Activated naive CD8-positive, alpha-beta T cell treated with anti-CD3 and anti-CD28 coated beads, Interleukin-2, amount 50 U/mL, for 24 hours (primary cell): ENCODE measurements at places on chromosomes 13 and 19.

GRCh38 chr19:39425744-39426143 is 10.0 kb downstream of the RPS16 start:
- no peak for DNase-seq

- no peak for DNase-seq
Measured at GRCh38 chr13:96984051-96984508, 10.2 kb downstream of the OXGR1 start.

GRCh38 chr19:42076380-42076944 is 496 bp downstream of the ZNF574 start:
- DNase-seq, result peak; percentile 46

DNA sequence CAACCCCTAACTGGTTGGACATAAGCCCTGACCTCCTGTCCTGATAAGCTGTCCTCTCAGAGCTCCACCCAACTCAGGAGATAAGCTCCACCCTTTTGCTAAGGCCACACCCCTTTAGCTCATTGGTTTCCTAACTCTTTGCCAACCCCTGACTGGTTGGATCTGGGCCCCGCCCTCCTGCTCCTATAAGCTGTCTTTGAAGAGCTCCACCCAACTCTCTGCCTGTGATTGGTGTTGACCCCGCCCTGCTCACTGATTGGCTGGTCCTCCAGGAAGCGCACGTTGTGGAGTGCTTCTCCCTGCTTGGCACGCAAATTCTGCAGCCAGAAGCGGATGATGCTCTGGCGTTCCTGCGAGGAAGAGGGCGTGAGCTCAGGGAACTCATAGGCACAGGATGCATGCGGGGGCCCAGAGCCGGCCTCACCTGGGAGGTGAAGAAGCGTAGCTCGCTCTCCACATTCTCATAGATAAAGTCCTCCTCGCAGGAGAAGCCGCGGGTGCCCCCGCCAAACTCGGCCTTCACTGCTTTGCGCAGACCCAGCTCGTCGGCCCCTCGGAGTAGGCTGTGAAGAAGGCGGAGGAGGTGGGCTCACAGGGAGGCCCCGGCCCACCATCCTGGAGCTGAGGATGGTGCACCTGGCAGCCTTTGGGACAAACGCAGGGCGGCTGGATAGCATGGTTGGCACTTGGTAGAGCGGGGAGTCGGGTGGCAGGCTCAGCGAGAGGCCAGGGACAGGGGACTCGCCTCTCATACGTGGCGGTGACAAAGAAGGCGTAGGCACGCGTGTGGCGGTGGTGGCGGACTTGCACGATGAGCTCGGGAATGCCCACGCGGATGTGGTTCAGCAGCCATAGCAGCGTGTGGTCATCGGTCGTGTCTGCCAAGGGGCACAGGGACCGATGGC is 1.7 kb downstream of the ANO8 start:
- peak; percentile 52 for DNase-seq

GRCh38 chr13:30148171-30148754 is 159.1 kb downstream of the KATNAL1 start:
- DNase-seq, result no peak

- DNase-seq, result peak; percentile 51
Measured at GRCh38 chr19:58409010-58409790, 751 bp downstream of the ZNF584 start.

GRCh38 chr13:40600149-40600751 is 66.2 kb downstream of the FOXO1 start:
- DNase-seq, result peak; percentile 46

DNA sequence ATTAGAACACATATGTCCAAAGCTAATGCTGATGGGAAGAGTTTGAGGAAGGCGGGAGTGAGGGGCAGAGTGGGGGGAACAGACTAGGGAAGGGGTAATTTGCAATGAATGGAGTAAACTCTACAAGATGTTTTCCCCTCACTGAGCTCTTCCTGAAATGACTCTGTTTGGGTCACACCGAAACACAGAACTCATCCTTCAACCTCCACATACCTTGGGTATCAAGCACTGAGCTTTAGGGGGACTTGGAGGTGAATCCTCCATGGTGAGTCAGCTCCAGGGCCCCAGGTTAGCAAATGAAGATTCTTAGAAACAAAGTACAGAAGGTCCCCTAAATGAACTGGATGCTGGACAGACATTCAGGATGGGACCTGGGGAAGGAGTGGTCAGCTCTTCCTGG is 1.3 kb upstream of the SIGLEC10 start:
- DNase-seq, result no peak

- DNase-seq, result no peak
Measured at GRCh38 chr19:52600639-52601024, 30.5 kb downstream of the ZNF701 start.

DNA sequence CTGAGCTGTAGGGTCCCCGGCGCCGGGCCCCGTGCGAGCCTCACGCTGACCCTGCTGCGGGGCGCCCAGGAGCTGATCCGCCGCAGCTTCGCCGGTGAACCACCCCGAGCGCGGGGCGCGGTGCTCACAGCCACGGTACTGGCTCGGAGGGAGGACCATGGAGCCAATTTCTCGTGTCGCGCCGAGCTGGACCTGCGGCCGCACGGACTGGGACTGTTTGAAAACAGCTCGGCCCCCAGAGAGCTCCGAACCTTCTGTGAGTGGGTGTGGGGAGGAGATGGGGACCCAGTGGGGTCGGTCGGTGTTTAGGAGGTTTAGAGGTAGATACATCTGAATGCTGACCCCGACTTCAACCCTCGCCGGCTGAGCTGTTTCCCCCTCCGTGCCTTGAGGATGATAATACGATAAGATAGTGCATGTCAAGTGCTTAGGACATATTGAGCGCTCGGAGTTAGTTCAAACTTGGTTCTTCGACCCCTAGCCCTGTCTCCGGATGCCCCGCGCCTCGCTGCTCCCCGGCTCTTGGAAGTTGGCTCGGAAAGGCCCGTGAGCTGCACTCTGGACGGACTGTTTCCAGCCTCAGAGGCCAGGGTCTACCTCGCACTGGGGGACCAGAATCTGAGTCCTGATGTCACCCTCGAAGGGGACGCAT is 1.9 kb downstream of the ICAM5 start:
- DNase-seq, result no peak
